ENCODE measurements at places on chromosomes 3 and 15. TPM values are rescaled to one million over a fixed set of nuclear protein-coding genes. Genes with fewer than 3 reads are reported as not detected.

- peaks cover 5% of the 10 kb centered on the region for H3K4me1 ChIP-seq
- DNase-seq, result no peak
- H3K27ac ChIP-seq, result no peak overlapping the region
- no peaks in the 10 kb centered on the region for H3K36me3 ChIP-seq
These were observed 3.5 kb upstream of the ISG20 start for GRCh38 chr15:88635318-88635717.

GRCh38 chr3:121223116-121223515, 315.1 kb downstream of the STXBP5L start:
- DNase-seq, result no peak
- no peak overlapping the region for H3K4me3 ChIP-seq
- no peaks in the 10 kb centered on the region for H3K27me3 ChIP-seq
- no peaks in the 10 kb centered on the region for H3K4me1 ChIP-seq
- H3K27ac ChIP-seq, result no peak overlapping the region
- H3K36me3 ChIP-seq, result no peaks in the 10 kb centered on the region

- no peak for DNase-seq
- H3K4me3 ChIP-seq, result no peak overlapping the region
- no peaks in the 10 kb centered on the region for H3K27me3 ChIP-seq
- no peaks in the 10 kb centered on the region for H3K36me3 ChIP-seq
- H3K27ac ChIP-seq, result no peak overlapping the region
- H3K4me1 ChIP-seq, result peaks cover 5% of the 10 kb centered on the region
These were observed 117.1 kb upstream of the SMAD3 start for GRCh38 chr15:66948294-66948693.

GRCh38 chr15:59360896-59361295, 11.8 kb downstream of the MYO1E start:
- peaks cover 3% of the 10 kb centered on the region for H3K4me1 ChIP-seq
- DNase-seq, result no peak
- no peaks in the 10 kb centered on the region for H3K27me3 ChIP-seq
- H3K27ac ChIP-seq, result no peak overlapping the region
- no peaks in the 10 kb centered on the region for H3K36me3 ChIP-seq

DNA sequence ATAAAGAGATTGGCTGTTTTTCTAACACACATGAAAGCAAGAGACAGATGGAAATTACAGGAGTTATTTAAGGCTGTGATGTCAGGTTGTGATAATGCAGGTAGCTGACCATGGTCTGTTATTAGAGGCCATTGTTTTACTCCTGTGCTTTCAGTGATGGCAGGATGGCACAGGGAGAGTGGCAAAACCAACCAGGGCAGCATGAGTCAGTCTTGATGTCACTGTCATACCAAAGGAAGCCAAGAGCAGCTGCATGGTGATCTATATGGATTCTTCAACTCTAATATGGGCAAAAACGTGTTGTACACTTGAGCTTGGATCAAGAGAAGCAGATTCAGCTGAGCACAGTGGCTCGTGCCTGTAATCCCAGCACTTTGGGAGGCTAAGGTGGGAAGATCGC, 91.8 kb upstream of the LMOD3 start:
- no peaks in the 10 kb centered on the region for H3K4me1 ChIP-seq
- DNase-seq, result no peak
- H3K4me3 ChIP-seq, result no peak overlapping the region
- no peaks in the 10 kb centered on the region for H3K36me3 ChIP-seq
- no peaks in the 10 kb centered on the region for H3K27me3 ChIP-seq

DNA sequence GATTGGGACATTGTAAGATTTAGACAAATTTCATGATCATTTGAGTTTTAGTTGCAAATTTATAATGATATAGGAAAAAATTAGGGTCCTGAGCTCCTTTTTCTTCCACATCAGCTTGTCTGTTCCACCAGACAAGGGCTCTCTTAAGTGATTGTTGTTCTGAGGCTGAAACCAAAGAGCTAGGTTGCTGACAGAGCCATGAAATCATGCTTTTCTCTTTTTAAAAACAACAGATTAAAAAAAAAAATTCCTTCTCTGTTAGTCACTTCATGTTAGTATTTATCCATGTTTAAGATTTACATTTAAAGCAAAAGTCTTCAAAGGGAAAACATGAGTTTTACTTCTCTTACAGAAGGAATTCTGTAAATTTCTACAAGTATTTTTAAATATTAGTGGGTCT, 56.8 kb downstream of the ATP2C1 start:
- peaks cover 9% of the 10 kb centered on the region for H3K4me1 ChIP-seq
- DNase-seq, result no peak
- peaks cover 17% of the 10 kb centered on the region for H3K36me3 ChIP-seq
- H3K4me3 ChIP-seq, result no peak overlapping the region

GRCh38 chr3:177576746-177577145, 379.5 kb upstream of the TBL1XR1 start:
- H3K36me3 ChIP-seq, result no peaks in the 10 kb centered on the region
- H3K27ac ChIP-seq, result no peak overlapping the region
- H3K4me3 ChIP-seq, result no peak overlapping the region
- H3K27me3 ChIP-seq, result no peaks in the 10 kb centered on the region
- no peak for DNase-seq
- peaks cover 3% of the 10 kb centered on the region for H3K4me1 ChIP-seq

- H3K4me3 ChIP-seq, result no peak overlapping the region
- H3K27ac ChIP-seq, result no peak overlapping the region
- H3K27me3 ChIP-seq, result no peaks in the 10 kb centered on the region
- DNase-seq, result no peak
- H3K36me3 ChIP-seq, result no peaks in the 10 kb centered on the region
- no peaks in the 10 kb centered on the region for H3K4me1 ChIP-seq
These were observed 10.0 kb downstream of the MYO5A start for GRCh38 chr15:52518487-52519371.

Gene LXN
- total RNA-seq, result 20.7 TPM

Gene FRMD5
- total RNA-seq, result 10.1 TPM

Gene TWF2
- total RNA-seq, result 44.9 TPM

Gene IQCF5
- total RNA-seq, result not detected
